Stimulated activated CD4-positive, alpha-beta T cell treated with anti-CD3 and anti-CD28 coated beads, Interleukin-1b, Interleukin-23, amount 100 ng/mL, for 1 hour (primary cell): ENCODE measurements at places on chromosomes 5 and 9.

- DNase-seq: no peak
Observed at GRCh38 chr9:34139477-34140146, 13.1 kb upstream of the DCAF12 start.

- no peak for DNase-seq
Observed at GRCh38 chr9:126788046-126788445, 16.8 kb upstream of the ZBTB43 start.

DNA sequence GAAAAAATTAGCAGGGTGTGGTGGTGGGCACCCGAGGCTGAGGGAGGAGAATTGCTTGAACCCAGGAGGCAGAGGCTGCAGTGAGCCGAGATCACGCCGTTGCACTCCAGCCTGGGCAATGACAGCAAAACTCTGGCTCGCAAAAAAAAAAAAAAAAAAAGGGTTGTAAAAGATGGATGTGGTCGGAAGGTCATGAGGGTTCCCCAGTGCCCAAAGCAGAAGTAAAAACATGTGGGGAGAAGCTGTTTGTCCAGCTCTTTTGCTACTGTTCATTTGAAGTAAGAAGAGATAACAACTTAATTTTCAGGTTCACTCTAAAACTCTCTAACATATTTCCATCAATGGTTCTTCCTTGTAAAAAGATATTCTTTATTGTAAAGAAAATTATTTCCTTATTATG is 57.1 kb upstream of the GOLPH3 start:
- DNase-seq: no peak

- DNase-seq: no peak
Observed at GRCh38 chr9:26326563-26326962, 566.0 kb downstream of the CAAP1 start.

- no peak for DNase-seq
Observed at GRCh38 chr5:1778138-1779020, 21.3 kb downstream of the MRPL36 start.

DNA sequence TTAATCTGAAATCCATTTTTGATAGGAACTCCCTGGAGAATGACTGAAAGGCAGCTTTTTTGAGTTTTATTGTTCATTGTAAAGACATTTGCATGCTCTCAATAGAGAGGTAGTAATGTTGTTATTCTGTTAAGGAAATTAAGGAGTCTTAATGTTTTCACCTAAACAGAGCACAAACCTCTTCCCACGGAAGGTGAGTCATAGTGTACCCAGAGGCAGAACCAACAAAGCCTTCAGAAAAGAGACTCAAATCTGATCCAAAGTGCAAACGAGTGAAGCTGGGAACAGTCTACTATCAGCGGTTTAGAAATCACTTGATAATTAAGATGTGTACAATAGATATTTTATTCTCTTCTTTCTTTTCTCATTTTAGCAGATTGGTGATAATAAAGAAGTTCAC is 470.5 kb downstream of the PLK2 start:
- no peak for DNase-seq

- DNase-seq: no peak
Observed at GRCh38 chr5:93583439-93583767, 381 bp downstream of the NR2F1 start.

GRCh38 chr9:95641586-95641985 is 124.8 kb upstream of the PTCH1 start:
- no peak for DNase-seq

- no peak for DNase-seq
Observed at GRCh38 chr5:69035665-69036064, 58.1 kb upstream of the SLC30A5 start.

- DNase-seq: no peak
Observed at GRCh38 chr9:98323831-98324135, 68.3 kb upstream of the TBC1D2 start.

- DNase-seq: no peak
Observed at GRCh38 chr5:97338729-97339128, 155.7 kb upstream of the RIOK2 start.

DNA sequence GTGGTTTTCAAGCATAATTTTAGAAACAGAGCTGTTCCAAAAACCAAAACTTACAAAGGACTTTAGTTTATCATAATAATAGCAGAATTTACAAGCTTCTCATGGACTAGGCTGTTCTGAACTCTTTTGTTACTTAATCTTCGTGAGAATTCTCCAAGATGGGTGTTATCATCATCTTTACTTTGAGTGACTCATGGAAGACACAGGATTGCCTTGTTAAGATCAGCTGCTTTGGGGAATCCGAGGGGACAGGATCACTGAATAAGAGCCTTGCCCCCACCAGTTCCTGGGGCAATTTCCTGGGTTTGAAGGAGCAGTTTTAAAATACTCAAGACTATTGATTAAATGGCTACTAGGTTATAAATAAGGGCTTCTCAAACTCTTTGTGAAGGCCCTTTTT is 80.5 kb downstream of the CFAP90 start:
- DNase-seq: no peak

DNA sequence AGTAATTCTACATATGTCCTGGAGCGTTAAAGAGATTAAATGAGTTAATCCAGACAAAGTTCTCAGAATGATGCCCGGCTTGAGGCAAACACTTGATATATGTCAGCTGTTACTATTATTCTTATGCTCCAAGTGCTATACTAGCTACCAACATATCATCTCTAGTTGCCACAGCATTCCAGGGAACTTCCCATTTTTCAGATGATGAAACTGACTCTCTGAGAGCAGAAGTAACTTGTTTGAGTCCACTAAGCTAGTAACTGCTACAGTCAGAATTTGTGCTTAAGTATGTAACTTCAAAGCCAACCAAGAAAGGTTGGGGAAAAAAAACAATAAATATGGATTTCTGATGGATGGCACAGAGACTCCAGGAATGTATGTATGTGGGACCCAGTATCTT is 98.1 kb downstream of the CDK5RAP2 start:
- DNase-seq: no peak

DNA sequence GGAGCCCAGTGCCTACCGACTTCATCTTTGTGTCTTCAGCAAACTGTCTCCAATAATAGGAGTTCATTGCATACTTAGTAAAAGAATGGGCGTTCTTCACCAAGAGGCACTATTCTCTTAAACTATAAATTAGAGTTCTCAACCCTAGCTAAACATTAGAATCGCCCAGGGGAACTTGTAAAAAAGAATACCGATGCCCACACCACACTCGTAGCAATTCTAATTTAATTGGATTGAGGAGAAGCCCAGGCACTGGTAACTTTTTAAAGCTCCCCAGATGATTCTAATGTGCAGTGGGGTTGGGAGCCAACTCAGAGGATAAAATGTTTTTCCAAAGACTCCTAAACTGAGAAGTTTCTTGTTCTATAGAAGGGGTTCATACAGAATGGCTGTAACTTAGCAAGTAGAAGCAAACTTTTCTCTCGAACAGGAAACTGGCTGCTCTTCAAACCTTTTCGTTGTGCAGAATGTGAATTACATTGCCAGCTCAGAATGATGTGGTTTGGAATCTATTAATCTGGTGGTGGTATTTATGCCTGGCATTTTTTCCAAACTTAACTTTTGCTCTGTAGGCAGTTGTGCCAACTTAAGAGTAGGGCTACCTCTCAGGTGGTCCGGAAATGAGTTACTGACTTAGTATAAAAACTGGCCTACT is 26.4 kb upstream of the NFIB start:
- no peak for DNase-seq

GRCh38 chr5:113194591-113194990 is 218.0 kb downstream of the DCP2 start:
- DNase-seq: no peak

DNA sequence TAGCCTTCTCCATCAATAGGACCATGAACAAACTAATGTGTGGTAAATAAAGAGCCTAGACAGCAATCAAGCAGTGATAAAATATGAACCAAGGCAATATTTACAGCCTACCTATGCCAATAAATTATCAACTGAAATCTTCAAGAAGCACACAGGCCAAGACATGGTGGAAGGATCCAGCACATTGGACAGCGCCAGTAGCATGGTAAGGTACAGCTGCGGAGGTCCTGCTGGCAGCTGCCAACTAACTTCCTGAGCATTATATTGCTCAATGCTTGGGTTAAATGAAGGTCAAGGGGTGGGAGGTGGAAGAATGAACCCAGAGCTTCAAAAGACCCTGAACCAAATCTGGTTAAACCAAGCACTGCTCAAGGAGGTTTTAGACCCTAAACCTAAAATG is 16.5 kb upstream of the SPDL1 start:
- DNase-seq: no peak

DNA sequence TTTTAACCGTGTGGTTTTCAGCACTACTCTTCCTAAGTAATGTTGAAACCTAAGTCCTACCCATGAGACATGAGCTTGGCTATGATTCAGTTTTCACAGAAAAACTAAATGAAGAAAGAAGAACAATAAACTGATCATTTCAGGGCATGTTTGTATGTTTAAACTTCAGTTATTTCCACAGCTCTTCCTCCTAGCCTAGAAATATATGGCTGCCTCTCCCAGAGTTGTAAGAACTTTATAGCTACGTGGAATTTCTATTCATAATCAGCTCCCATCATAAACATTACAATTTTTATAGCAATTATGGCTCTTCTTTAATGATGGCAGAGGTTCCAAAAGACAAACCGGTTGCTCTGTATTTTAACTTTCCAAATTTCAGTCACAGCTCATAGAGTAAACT is 314.7 kb upstream of the ADAMTSL1 start:
- DNase-seq: no peak

- no peak for DNase-seq
Observed at GRCh38 chr5:77305956-77306355, 95.5 kb downstream of the PDE8B start.

DNA sequence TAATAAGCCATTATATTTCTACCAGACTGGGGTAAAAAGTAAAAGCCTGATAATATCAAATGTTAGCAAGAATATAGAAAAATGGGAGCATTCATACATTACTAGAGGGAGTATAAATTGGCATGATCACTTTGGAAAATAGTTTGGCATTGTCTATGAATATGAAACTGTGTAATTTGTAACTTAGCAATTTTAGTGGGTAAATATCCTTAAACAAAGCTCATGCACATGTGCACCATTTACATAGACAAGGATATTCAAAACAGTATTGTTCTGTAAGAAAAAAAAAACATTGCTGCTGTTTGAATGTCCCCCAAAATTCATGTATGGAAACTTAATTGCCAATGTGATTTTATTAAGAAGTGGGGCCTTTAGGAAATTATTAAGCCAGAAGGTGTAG is 166.4 kb upstream of the SLC27A6 start:
- no peak for DNase-seq

DNA sequence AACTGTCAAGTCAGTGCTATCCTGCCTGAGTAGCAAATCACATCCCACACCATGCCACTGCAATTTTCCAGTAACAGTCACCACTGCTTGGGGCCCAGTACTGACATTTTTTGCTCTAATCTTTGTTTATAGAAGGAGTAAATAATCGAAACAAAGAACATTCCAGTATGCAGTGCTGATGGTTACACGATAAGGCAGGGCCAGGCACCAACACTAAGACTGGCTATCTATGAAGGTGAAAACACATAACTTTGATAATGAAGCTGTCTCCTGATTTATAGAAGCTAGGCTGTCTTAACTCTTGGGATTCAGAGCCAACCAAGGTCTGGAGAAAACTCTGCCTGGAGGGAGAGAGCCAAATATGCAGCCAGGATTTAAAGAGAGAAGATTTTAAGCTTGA is 365.3 kb downstream of the BNC2 start:
- DNase-seq: no peak

GRCh38 chr9:93193388-93194220 is 9.7 kb downstream of the WNK2 start:
- DNase-seq: no peak

- DNase-seq: no peak
Observed at GRCh38 chr5:171162596-171162995, 146.5 kb upstream of the TLX3 start.

DNA sequence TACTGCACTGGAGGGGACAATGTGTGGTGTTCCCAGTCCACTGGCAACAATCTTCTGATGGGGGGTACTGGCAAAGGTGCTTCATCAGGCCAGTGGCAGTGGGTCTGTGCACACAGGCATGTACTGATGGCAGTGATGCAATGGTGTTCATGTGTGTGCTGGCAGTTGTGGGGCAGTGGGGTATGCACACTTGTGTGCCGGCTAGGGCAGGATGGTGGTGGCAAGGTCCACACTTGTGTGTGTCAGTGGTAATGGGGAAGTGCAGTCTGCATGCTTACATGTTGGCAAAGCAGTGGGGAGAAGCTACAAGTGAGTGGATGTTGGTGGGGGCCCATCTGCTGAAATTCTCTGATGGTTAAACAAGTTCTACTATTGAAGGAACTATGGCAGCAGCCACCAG is 504.6 kb upstream of the ZNF462 start:
- DNase-seq: no peak

DNA sequence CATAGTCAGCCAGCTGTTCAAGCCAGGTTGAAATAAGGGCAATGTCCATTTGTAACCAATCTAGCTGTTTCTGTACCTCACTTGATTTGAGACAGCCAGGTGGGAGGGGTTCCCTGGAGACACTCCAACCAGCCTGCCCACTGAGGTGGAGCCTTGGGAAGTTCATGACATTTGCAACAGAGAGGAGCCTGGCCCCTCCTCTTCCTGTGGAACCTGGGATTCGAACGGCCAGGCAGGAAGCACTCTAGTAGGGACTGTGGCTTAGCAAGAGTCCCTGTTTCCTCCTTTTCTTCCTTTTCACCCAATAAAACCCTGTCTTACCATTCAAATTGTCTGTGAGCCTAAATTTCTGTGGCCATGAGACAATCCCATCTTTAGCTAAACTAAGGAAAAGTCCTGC is 312.3 kb upstream of the NMUR2 start:
- no peak for DNase-seq
